ENCODE measurements at places on chromosomes 11 and 22.

- DNase-seq = no peak
Observed at GRCh38 chr11:79506734-79507344, 66.0 kb upstream of the TENM4 start.

DNA sequence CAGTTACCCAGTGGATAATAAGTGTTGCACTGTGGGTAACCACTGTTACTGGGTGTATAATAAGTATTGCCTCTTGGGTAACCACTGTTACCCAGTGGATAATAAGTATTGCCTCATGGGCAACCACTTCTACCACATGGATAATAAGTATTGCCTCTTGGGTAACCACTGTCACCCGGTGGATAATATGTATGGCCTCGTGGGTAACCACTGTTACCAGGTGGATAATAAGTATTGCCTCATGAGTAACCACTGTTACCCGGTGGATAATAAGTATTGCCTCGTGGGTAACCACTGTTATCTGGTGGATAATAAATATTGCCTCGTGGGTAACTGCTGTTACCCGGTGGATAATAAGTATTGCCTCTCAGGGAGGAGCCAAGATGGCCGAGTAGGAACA, 29.7 kb upstream of the NXPE4 start:
- no peak for DNase-seq

DNA sequence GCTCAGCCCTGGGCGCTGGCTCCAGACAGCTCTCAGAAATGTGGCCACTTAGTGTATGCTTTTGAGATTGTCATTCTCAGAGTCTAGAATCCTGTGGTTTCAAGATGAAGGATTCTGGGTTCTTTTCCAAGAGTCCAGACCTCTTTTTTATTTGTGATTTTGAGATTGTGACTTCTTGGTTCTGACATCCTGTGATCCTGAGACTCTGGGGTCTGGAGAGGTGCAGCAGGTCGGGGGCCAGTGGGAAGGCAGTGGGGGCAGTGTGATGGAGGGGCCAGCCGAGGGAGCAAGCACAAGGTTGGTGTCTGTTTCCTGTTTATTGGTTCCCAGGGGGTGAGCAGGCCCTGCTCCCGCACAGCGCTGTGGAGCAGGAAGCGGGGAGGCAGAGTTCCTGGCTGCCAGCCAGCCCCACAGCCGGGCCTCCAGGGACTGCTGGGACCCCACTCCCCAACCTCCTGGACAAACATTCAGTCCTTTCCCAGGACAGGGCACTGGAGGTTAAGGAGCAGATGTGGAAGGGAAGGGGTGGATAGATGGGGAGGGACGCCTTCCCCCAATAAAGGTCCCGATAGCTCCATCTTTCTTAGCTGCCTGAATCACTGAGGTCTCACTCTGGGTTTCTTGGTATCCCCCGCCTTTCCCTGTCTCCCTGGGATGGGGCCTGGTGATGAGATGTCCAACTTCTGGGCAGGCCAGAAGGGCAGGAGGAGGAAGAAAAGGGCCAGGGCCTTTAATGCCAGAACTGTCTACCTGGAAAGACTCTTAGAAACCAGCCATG, 13.7 kb downstream of the ARHGEF17 start:
- no peak for DNase-seq

- DNase-seq = no peak
Observed at GRCh38 chr22:24580276-24580675, 12.6 kb downstream of the LRRC75B start.

DNA sequence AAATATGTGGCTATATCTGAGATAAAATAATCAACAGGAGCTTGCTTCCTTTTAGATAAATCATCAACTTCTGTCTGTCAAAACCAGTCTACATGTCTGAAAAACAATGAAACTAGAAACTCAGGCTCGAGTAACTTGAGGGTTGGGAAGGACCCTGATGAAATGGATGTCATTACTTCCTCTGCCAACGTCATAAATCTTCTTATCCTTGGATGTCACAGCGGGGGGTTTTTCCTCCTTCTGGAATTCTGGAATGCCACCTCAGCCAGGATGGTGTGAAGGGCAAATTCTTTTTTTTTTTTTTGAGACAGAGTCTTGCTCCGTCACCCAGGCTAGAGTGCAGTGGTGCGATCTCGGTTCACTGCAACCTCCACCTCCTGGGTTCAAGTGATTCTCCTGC, 13.4 kb downstream of the LGR4 start:
- no peak for DNase-seq

GRCh38 chr11:94477624-94478023, 16.0 kb downstream of the MRE11 start:
- DNase-seq = no peak

DNA sequence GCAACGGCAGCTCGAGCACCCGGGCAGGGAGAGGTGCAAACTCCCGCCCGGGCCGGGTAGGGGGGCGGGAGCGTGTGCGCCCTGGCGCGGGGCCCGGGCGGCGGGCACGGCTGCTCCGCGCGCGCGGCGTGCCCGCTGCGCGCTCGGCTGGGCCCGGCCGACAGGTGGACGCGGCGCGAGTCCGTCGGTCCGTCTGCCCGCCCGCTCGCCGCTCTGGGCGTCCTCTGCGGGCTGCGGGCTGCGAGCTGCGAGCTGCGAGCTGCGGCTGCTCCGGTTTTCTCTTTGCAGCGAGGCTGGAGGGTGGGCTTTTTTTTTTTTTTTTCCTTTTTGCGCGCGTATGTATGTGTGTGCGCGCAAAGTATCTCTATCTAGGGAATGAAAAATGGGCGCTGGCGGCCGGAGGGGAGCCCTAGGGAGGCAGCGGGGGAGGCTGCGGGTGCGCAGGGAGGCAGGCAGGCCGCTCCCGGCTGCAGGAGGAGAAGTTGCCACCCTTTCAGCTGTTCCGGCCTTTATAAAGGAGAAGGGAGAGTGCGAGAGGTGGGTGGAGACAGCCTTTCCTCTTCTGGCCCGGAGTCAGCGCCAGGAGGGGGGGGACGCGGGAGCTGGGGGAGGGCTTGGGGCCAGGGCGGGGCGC, at the start of gene PDGFB:
PDGFB (minus strand) TSS at position 487 of the 634 bp plus-strand sequence. CDS start 1,019 bp downstream, outside the sequence.
- no peak for DNase-seq

DNA sequence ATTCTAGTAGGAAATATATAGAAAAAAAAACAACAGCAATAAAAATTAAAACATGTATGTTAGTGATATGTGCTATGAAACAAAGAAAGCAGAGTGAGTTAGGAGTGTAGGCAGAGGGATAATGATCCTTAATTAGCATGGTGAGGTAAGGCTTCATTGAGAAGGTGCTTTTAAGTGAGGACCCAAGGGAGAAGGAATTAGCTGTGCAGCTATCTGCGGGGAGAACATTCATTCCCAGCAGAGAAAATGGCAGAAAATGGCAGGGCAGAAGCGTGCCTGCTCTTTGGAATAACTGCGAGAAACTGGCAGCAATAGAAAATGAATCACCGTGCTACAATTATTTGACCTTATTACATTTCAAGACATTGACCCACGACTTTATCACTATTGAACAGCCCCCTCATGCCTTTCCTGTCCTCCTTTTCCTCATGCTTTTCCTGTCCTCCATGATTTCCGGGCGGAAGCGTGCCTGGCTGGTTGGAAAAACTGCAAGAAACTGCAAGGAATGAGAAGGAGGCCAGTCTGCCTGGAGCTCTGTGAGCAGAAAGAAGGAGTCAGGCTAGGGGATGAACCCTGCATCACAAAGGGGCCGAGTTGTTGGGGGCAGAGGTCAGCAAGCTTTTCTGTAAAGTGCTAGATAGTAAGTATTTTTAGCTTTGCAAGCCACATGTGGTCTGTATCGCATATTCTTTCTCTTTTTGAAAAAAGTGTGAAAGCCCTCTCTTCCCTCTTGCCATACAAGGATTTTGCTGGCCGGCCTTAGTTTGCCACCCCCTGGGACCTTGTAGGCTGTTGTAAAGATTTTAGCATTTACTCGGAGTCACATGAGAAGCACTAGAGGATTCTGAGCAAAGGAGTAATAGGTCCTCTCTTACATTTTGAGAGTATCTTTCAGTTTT, 37.1 kb upstream of the SWAP70 start:
- DNase-seq = no peak

DNA sequence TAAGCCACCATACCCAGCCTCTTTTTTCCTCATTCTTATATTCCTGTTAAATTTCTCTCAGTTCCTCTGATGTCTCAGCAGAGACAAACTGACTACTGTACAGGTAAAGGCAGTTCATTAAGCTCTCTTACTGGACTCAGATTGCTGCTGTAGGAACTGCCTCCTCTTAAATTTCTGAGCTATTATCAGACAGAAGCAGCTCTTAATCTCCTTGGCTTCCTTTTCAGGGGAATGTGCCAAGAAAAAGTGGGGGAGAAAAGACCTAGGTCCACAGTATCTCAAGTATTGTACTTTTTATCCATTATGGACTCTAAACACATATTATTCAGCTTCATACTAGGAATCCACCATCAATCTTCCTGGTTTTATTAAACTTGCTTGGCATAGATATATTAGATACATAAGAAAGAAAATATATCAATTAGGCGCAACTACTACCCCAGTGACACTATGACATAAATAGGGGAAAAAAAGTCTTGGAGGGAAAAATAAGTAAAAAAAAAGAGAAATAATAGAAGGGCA, 26.1 kb downstream of the MRTFA start:
- DNase-seq = no peak

GRCh38 chr22:47299211-47299862, 536.9 kb downstream of the TBC1D22A start:
- DNase-seq = no peak

DNA sequence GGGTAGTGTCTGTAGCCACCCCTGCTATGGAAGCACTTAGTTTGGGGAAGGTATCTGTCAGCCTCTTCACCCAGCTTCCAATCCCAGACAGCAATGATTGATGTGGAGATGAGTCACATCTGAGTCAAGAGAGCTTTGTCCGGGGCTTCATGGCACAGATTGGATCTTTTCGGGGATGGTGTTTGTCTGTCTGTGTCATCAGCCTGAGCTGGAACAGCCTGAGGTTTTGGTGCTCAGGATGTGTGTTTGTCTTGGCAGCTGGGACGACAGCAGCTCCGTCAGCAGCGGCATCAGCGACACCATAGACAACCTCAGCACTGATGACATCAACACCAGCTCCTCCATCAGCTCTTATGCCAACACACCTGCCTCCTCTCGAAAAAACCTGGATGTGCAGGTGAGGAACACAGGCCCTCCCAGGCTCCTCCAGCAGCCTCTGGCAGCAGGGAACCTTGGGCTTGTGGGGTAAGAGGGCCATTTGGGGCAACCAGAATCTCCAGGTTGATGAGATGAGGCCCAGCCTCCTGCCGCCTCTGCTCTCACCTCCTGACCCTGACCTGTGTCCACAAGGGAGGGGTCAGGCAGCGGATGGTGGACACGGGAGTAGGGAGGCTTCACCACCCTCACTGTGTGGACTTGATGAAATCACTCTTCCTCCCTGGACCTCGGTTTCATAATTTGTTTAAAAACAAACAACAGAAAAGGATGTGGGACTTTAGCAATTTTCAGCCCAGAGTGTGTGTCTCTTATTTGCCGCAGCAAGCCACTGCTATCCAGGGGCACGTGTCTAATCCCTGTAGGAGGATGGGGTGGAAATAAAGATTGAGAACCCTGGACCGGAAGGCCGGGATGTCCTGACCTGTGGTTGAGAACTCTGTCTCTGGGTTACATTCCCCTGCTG, 124.3 kb downstream of the DBX1 start:
- DNase-seq = no peak

- DNase-seq = no peak
Observed at GRCh38 chr22:34849965-34850364, 216.0 kb upstream of the ISX start.

- DNase-seq = peak; percentile 9
Observed at GRCh38 chr11:1639102-1639620, 9.6 kb downstream of the KRTAP5-5 start.

GRCh38 chr11:40125054-40125453, 1334.4 kb downstream of the LRRC4C start:
- DNase-seq = no peak

GRCh38 chr11:116272181-116272789, 500.5 kb downstream of the BUD13 start:
- no peak for DNase-seq

- no peak for DNase-seq
Observed at GRCh38 chr22:37176464-37177061, 11.5 kb downstream of the C1QTNF6 start.

GRCh38 chr11:60310407-60310998, 16.6 kb upstream of the MS4A6E start:
- DNase-seq = no peak

DNA sequence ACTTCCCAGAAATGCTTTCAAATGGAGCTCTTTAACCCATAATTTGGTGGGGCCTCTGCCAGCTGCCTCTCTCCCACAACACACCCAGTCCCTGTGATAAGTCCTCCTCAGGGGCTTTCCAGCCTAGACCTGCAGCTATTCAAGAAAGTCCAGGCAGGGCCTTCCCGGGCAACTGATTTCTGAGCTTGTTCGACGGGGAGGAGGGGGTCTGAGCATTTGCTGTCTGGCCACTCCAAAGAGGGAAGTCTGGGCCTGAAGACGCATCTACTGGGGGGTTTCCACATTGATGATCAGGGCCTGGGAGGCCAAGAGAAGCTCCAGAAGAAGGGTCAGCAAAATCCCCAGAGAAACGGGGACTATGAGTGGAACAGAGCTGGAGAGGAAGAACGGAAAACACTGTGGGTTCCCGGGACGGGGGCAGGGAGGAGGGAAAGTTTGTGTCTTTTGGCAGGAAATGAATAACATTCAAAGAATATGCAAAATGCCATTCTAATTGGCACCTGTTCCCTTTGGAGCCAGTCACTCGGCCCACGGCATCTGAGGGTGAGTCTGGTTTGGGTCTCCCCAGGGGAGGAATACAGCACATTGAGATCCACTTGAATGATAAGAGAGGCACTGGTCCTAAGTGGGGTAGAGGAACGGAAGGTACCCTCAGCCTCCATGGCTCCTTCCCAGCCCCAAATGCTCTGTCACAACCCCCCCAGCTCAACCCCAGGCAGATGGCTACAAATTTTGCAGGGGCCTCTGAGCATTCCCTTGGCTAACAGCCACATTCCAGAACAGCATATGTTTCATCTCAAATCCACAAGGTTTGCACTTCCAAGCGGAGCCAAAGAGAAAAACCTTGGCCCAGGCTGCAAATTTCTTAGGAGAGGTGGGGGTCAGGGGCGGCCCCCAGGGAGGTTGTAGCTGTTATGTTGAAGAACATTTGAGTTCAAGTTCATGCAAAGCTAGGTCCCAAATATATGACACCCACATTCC, 72.0 kb downstream of the RPUSD4 start:
- peak; percentile 86 for DNase-seq

DNA sequence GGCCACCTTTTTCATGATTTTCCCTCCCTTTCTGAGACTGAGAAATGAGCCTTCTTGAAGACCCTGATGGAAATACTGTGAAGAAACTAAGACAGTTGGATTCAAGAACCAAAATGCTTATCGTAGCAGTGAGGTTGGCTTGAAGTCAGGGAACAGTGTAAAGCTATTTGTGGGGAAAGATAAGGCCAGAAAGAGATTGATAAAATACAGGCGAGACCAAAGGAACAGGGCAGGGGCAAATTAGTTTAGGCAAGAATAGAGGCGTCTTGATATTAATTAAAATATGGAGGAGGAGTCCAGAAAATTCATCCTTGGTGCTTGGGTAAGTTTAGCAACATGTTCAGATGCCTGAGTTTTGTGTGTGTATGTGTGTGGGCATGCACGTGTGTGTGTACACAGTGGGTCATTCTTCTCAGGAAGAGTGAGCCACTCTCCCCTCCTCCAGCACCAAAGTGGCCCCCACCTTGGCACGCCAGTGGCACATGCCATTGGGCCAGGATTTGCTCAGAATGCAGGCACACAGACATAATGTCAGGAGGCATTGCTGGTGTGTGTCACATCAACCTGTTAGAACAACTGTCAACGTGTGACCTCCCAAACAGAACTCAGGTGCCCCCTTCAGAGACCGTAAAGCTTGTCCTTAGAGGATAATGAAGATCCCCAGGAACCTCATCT, 3.9 kb upstream of the EHF start:
- DNase-seq = no peak
